COR-L47 (cell line): ENCODE measurements at places on chromosomes 2 and 18.

GRCh38 chr2:133360190-133360589 lies 208.1 kb downstream of the NCKAP5 start:
- DNase-seq: no peak

GRCh38 chr2:203650860-203651613 lies 55.4 kb upstream of the CD28 start:
- peak; percentile 75 for DNase-seq

DNA sequence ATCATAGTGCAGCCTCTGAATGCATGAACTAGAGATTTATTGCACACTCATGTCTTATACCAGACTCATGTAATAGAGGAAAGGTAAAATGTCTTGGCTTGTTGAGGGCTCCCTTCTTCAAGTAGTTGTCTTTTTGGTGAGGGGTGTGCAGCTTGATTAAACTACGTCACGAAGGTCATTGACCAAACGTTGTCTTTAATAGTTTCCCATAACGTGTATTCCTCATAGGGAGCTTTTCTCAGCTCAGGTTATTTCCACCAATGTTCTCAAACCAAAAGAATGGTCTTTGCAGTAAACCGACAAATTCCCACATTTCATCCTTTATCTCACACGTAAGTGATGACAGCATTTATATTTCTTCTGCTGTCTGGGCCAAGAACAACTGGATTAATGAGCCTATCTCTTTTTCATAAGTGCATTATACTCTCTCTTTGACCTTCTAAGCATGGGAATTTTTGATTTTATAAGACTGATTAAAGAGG lies 547.7 kb upstream of the ZEB2 start:
- DNase-seq: no peak

DNA sequence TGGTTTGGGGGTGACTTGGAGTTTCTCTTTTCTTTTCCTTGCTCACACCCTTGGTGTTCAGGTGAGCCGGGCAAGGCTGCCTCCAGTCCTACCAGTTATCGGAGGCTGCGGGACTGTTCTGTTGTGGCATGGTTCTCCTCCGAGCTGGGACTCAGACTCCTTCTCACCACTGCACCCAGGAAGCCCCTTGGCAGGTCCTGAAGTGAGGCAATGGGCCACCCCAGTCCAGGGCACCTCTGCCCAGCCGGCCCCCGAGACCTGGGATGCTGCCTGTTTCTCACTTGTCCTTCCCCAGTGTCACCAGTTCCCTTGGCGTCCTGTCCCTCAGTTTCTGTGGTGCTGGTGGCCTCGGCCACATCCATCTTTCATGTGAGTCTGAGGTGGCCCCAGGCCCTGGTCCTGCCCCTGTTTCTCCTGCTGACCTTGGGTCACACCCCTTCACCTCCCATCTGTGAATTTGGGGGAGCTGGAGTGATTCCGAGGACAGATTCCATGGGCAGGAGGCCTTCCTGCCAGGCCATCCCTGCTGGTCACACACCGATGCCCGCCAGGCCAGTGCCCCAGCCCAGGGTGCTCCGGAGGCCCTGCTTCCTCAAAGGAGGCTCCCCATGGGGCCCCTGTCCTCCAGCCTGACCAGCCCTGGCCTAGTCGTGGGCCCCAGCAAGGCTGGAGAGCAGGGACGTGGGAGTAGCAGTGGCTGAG lies 6.6 kb upstream of the KLHL30 start:
- no peak for DNase-seq

- DNase-seq: no peak
Observed at GRCh38 chr18:68275616-68276015, 439.3 kb downstream of the TMX3 start.

DNA sequence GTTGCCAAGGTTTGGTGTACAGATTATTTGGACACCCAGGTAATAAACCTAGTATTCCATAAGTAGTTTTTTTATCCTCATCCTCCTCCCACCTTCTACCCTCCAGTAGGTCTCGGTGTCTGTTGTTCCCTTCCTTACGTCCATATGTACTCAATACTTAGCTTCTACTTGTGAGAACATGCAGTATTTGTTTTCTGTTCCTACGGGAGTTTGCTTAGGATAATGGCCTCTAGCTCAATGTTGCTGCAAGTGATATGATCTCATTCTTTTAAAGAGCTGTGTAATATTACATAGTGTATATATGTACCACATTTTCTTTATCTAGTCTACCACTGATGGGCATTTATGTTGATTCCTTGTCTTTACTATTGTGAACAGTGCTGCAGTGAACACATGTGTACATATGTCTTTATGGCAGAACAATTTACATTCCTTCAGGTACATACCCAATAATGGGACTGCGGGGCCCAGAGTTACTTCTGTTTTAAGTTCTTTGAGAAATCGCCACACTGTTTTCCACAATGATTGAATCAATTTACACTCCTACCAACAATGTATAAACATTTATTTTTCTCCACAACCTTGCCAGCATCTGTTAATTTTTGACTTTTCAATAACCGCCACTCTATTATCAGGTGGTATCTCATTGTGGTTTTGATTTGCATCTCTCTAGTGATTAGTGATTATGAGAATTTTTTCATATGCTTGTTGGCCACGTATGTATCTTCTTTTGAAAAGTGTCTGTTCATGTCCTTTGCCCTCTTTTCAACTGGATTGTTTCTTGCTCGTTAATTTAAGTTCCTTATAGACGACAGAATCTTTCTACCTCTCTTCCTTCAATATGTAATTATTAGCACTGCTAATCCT lies 88.0 kb downstream of the MEMO1 start:
- DNase-seq: no peak

GRCh38 chr18:26432651-26433424 lies 115.5 kb downstream of the KCTD1 start:
- DNase-seq: no peak

DNA sequence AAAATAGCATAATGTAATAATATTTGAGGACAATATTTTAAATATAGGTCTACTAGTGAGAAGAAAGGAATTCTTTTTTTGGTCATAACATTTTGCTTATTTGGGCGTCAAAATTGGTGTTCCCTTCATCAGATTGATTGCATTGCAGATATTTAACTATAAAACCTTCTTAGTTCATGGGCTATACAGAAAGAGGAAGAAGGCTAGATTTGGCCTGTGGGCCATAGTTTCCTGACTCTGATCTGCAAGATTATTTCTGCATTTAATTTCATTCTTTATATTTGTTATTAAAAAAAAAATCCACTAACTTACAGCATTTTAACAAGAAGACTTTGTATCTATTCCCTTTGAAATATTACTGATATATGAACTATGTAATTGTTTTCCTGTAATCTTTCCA lies 31.9 kb downstream of the PIKFYVE start:
- no peak for DNase-seq

DNA sequence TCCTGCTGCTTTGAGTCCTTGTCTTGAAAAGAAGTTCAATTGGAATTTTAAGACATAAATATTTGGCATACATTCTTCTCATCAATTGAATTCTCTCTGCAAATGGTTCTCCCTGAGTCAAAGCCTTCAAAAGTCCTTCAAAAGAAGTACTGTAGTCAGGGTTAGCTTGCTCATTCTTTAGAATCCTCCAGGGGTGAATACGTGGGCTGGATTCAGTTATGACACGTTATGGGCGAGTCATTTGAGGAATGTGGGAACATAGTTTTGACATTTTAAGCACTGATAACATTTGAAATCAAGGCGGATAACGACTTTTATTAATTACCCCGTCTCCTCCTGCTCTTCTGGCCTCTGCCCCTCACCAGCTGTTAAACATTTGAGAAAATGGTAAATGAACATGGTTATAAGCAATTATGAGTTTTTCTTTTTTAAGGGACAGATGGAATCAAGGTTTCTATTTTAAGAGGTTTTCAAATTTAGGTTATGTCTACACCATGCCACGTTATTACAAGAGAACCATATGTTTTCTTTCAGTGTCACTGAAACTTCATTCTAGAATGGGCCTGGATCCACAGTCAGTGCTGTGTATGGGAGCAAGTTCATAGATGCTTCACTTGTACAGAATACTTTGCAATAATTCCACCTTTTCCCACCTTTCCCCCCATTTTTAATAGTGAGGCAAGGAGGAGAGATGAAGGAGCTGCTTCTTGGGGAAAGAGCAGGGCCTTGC lies 273.1 kb downstream of the TSN start:
- no peak for DNase-seq

GRCh38 chr2:238225911-238226697 lies 13.7 kb downstream of the HES6 start:
- no peak for DNase-seq

- DNase-seq: no peak
Observed at GRCh38 chr18:4125224-4125623, 329.9 kb downstream of the DLGAP1 start.

DNA sequence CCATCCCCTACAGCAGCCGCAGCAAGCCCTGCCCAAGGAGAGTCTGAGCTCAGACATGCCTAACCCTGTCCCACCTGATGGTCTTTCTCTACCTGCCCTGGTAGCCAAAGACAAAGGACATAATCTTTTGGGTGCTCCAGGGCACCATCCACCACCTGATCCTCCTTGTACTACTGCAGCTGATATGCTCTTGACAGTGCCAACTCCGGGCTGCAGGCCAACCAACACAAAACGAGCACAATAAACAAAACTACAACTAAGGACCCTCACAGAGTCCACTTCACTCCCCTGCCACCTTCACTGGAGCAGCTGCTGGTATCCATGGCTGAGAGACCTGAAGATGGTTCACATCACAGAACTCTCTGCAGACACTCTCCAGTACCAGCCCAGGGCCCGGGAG lies 106.3 kb downstream of the GRB14 start:
- DNase-seq: peak; percentile 10

DNA sequence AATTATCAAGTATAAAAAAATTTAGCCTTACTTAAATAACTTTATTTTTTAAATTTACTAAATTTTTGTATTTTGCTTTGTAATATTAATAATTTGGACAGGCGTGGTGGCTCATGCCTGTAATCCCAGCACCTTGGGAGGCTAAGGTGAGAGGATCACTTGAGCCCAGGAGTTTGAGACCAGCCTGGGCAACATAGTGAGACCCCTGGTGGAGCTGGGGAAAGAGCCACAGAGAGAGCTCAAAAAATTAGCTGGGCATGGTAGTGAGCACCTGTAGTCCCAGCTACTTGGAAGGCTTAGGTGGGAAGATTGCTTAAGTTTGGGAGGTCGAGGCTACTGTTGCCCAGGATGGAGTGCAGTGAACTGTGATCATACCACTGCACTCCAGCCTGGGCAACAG lies 143.5 kb downstream of the B3GNT2 start:
- no peak for DNase-seq

GRCh38 chr18:25167612-25168410 lies 184.2 kb downstream of the ZNF521 start:
- no peak for DNase-seq

GRCh38 chr2:15728245-15728938 lies 136.7 kb downstream of the DDX1 start:
- no peak for DNase-seq

DNA sequence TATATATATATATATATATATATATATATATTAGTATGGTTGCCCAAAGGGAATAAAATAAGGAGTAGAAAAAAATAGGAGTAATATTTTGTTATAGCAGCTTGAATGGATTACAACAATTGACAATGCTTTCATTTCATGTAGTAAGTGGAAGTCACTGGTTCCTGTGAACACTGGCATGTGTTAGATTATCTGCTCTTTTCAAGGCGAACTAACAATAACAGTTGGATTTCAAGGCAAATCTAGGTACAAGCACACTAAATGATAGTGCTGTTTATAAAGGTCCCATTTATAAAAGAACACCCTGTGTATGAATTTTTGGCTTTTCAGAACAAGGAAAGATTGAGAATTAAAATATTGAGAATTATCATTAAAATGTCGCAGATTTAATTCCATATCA lies 1535.7 kb downstream of the LRP1B start:
- no peak for DNase-seq

DNA sequence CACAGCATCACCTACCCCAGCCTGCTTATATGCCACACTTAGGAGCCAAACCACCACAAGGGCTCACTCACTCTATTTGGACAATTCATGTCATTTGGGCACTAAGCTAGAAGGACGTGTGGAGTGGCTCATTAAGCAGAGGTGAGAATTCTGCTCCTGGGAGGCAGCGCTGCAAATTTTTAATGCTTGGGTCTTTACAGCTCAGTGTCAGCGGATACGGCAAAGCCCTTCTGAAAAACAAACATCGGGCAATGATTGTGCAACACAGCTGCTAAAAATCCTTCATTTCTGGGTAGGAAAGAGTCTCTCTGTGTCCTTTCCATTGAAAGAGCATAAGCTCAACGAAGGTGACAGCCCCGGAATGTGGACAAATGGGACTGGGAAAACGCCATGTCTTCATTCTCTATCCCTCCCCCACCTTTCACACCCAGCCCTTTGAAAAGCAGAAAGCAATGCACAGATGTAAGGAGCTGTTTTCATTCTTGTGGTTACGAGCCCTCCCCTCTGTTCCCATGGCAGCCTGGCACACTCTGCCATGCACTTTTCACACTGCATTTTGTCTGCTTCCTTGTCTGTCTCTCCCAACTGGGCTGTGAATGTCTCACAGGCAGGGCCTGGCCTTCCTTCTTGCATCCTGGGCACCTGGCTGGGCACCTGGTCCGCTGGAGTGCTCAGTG lies 16.0 kb downstream of the TMEM177 start:
- no peak for DNase-seq

- DNase-seq: no peak
Observed at GRCh38 chr18:2850816-2851215, 4.0 kb downstream of the EMILIN2 start.

DNA sequence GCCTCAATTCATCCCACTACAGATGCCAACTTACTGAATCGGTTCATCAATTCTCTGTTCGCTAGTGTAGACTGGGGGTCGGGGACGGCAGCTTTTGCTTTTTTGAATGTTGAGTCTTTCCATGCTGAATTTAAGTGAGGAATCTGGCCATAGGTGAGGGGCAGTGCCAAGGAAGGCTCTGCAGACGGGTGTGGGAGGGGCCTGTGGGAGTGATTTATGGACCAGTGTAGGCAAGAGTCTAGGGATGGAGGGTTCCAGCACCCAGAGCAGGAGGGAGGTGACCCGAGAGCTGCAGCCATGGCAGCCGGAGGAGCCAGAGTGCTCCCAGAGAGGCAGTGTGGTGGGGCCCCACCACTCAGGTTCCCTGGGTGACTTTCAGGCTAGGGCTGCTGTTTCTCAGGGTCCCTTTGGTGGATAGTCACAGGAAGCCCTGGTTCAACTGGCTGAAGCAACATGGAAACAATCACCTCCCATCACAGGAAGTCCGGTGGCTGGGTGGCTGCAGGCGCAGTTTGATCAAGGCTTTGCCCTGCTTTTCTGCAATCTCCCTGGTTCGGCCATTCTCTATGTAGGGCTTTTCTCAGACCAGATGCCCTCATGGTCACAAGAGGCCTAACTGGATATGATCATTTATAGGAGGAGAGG lies 16.9 kb upstream of the TEX44 start:
- DNase-seq: no peak

GRCh38 chr2:42170619-42171395 lies 1.7 kb downstream of the EML4 start:
- DNase-seq: no peak

DNA sequence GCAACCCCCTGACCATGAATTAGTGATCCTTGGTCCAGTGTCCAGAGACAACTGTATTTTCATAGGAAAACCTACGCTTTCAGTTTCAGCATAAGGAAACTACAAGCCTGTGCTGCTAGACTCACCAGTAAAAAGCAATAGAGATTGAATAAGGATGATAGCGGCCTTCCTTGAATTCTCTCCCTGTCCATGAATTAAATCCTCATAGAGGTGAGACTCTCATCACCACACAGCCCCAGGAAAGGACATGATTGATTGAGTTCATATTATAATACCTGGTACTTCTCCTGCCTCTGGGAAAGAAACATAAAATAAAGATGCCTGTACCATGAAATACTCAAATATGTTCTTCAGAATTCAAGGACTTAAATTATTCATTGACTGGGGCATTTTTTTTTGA lies 146.3 kb upstream of the SPOPL start:
- DNase-seq: no peak
